Thyroid gland (tissue), 4 donors: ENCODE measurements at places on chromosomes 3 and 15.

DNA sequence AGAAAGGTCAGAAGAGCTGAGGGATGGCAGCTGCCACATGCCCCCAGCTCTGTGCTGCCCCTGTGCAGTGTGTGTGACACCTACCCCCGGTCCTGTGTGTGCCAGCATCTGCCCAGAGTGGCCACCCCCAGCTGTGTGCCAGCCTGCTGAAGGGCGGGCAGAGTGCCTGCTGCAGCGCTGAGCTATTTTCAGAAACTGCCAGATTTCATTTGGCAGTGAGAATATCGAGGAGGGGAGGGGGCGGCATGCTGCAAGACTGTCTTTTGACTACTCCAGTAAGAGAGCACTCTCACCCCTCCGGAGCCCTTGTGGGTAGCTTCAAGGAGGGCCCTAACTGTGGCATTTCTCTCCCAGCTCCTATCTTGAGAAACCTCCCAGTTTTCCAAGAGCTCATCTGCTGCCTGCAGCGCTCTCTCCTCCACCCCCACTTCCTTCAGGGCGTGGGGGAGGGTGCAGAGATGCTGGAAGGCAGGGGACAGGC lies 25.2 kb upstream of the DOCK3 start:
- peak; percentile 79 for DNase-seq
- no peak overlapping the region for H3K4me3 ChIP-seq
- peak overlapping the region; percentile 63 for H3K27ac ChIP-seq
- no peaks in the 10 kb centered on the region for H3K27me3 ChIP-seq
- peaks cover 27% of the 10 kb centered on the region for H3K4me1 ChIP-seq

DNA sequence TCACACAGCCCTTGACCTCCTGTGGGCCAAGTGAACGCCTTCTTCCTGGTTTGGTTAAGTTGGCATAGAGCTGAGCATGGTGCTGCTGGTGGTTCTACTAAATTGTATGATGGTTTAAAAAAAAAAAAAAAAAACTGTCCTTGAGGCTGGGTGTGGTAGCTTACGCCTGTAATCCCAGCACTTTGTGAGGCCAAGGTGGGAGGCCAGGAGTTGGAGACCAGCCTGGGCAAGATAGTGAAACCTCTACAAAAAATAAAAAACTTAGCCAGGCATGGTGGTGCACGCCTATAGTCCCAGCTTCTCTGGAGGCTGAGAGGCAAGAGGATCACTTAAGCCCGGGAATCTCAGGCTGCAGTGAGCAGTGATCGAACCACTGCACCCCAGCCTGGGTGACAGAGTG lies 58.9 kb upstream of the FLNB start:
- no peak for DNase-seq
- H3K27ac ChIP-seq, result peak overlapping the region; percentile 73
- H3K36me3 ChIP-seq, result no peaks in the 10 kb centered on the region
- no peaks in the 10 kb centered on the region for H3K27me3 ChIP-seq

DNA sequence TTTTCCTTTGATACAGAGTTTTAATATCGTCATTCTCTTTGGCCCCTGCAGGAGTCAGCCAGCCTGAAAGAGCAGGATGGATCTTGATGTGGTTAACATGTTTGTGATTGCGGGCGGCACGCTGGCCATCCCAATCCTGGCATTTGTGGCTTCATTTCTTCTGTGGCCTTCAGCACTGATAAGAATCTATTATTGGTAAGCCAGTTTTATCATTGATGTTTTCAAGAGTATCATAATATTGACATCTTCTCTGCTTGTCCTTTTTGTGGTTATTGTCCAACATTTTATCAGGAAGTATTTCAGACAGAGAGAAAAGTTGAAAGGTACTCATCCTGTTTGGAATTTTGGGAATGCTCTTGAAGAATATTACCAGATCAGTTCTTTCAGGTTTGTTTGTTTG lies 18.9 kb downstream of the ABHD6 start:
- H3K27ac ChIP-seq, result no peak overlapping the region
- H3K36me3 ChIP-seq, result peaks cover 6% of the 10 kb centered on the region
- no peaks in the 10 kb centered on the region for H3K4me1 ChIP-seq
- H3K27me3 ChIP-seq, result no peaks in the 10 kb centered on the region
- no peak overlapping the region for H3K4me3 ChIP-seq

DNA sequence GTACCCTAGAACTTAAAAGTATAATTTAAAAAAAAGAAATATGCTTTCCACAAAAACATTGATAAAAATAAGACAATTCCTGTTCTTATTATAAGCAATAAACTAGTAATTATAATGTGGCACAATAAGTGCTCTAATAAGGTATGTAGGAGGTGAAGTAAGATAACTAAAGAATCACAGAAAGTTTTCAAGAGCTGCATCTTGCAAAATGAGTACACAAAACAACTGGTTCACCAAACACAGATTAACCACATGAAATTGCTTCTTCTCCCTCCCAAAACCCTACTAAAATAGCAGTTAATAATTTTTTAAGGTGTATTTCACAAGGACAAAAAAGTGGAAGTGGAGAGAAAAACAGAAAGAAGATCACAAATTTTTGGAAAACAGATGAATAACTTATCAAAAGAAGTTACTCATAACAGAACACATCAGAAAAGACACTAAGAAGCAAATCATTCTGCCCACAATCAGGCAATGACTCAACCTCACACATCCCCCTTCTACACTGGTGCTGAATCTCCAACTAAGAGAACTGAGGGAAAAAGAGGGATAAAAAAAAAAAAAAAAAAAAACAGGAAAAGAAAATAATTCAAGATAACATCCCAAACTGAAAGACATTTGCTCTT lies 64.2 kb downstream of the TBC1D5 start:
- no peak for DNase-seq
- no peak overlapping the region for H3K4me3 ChIP-seq
- no peaks in the 10 kb centered on the region for H3K36me3 ChIP-seq

DNA sequence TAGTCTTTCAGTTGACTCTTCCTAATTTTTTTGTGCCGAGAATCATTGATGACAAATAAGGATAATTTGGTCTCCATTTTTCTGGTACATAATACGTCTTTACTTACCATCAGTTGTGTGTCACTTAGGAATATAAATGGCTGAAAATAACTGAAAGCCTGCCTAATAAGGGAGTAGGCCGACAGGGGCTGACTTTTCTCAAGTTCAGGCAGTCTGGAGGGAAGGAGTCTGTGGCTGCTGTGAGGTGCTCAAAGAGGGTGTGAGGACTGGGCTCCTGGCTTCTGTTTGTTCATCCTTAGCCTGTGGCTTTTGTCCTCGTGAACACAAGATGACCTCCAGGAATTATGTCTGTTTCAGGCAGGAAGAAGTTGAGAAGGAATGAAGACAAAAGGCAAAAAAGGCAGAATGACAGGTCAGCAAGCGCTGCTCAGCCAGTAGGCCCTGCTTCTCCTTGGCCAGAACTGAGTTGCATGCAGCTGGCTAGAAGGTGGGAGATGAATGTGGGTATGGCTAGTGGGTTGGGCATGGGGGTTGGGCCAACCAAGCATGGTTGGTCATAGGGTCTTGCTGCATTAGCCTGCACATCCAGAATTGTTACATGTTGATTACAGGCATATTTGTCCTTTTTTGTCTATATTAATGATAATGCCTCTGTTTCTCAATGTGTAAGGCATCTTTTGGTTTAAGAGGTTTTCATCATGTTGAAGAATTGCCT lies 29.2 kb downstream of the IGF1R start:
- DNase-seq, result no peak
- peaks cover 44% of the 10 kb centered on the region for H3K4me1 ChIP-seq
- no peaks in the 10 kb centered on the region for H3K36me3 ChIP-seq
- no peaks in the 10 kb centered on the region for H3K27me3 ChIP-seq
- H3K27ac ChIP-seq, result peak overlapping the region; percentile 35
